ENCODE measurements at places on chromosomes 2 and 18. TPM values are rescaled to one million over a fixed set of nuclear protein-coding genes. Genes with fewer than 3 reads are reported as not detected.

CFAP65 gene
- 0.18 TPM for total RNA-seq

GRCh38 chr2:95266781-95267430, 7.3 kb upstream of the PROM2 start:
- DNase-seq: peak; percentile 15
- H3K27ac ChIP-seq: no peak overlapping the region
- no peaks in the 10 kb centered on the region for H3K4me1 ChIP-seq
- no peaks in the 10 kb centered on the region for H3K36me3 ChIP-seq
- no peak overlapping the region for H3K4me3 ChIP-seq

GRCh38 chr2:144686518-144687215, 166.7 kb upstream of the ZEB2 start:
- no peak overlapping the region for H3K27ac ChIP-seq
- no peaks in the 10 kb centered on the region for H3K36me3 ChIP-seq
- no peaks in the 10 kb centered on the region for H3K27me3 ChIP-seq
- DNase-seq: no peak
- no peaks in the 10 kb centered on the region for H3K4me1 ChIP-seq

DNA sequence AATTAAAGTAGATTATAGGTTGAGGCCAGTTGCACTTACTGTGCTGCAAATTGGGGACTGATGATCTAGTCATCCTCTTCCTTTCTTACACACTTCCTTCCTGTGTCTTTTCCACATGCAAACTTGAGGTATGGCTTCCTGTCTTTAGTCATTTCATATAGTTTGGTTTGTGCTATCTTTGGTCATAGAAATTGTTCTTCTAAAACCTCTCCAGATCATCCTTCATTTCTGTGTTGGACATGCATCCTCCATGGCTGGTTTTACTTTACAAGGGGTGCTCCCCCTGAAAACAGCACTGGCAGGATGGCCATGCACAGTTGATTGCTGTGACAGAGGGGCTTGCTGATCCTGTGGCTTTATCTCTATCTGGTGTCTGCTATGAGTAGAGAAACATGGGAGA, 36.5 kb downstream of the MGAT5 start:
- H3K27me3 ChIP-seq: no peaks in the 10 kb centered on the region
- no peak for DNase-seq
- no peaks in the 10 kb centered on the region for H3K36me3 ChIP-seq
- no peak overlapping the region for H3K4me3 ChIP-seq

DNA sequence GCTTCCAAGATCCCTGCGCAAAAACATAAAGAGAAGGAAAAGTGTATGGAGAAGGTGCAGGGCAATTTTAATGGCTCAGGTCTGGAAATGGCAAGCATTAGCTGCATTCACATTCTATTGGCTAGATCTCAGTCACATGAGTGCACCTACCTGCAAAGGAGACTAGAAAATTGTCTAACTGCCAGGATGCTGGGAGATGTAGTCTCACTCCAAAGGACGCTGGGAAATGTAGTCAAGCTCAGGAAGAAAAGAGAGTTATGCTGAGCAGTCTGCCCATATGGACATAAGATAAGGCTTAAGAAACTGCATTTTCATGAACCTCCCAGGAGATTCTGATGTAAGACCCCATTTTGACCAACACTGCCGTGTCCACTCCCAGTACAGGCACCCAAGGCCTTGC, 9.5 kb upstream of the KLHL29 start:
- no peak for DNase-seq
- H3K4me3 ChIP-seq: no peak overlapping the region
- no peaks in the 10 kb centered on the region for H3K36me3 ChIP-seq
- H3K27me3 ChIP-seq: no peaks in the 10 kb centered on the region

DNA sequence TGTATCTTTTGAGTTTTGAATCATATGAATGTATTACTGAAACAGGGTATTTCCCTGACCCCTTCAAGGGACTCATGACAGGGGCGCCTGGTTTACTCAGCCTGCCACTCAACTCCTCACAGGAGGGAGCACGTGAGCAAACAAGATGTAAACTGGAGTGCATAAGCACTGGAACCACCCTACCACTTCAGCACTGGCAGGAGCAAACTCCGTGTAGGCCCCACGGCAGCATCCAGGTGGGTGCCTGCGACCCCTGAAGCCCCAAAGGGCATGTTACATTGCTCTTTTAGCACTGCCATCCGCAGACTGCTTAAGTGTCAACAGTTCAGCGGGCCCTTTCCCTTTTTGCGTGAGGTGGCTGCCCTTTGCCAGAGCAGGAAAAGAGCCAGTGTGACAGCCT, 8.2 kb upstream of the DAPL1 start:
- no peak overlapping the region for H3K4me3 ChIP-seq
- H3K27ac ChIP-seq: no peak overlapping the region
- DNase-seq: no peak
- no peaks in the 10 kb centered on the region for H3K27me3 ChIP-seq
- no peaks in the 10 kb centered on the region for H3K36me3 ChIP-seq
- H3K4me1 ChIP-seq: no peaks in the 10 kb centered on the region

DNA sequence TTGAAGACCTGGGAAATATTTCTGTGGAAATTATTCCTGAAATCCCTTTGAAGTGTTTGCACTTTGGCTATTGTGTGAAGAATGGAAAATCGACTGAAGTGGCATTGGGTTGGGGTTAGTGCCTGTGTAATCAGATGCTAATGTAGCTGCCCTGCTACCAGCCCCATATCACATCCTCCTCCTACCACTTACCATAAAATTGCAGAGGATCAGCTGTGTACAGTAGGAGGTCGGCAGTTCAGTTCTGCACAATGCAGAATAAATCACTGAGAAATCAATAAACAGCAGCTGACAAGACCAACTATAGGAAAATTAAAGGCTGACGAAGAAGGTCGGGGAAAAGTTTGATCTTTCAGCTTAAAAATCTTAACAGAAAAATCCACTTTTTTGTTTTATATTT, 440.9 kb downstream of the PTPRM start:
- H3K4me3 ChIP-seq: no peak overlapping the region
- H3K4me1 ChIP-seq: peaks cover 7% of the 10 kb centered on the region
- DNase-seq: no peak
- H3K27ac ChIP-seq: no peak overlapping the region
- no peaks in the 10 kb centered on the region for H3K27me3 ChIP-seq
